ENCODE measurements at places on chromosomes 12 and 14. TPM values are rescaled to one million over a fixed set of nuclear protein-coding genes. Genes with fewer than 3 reads are reported as not detected.

- H3K36me3 ChIP-seq: no peaks in the 10 kb centered on the region
- H3K27me3 ChIP-seq: no peaks in the 10 kb centered on the region
- H3K27ac ChIP-seq: no peak overlapping the region
- no peaks in the 10 kb centered on the region for H3K4me1 ChIP-seq
- DNase-seq: no peak
Observed at GRCh38 chr12:47931187-47931586, 26.4 kb upstream of the VDR start.

GRCh38 chr12:124386661-124387527 is 92.0 kb downstream of the RFLNA start:
- H3K4me1 ChIP-seq: peaks cover 33% of the 10 kb centered on the region
- H3K4me3 ChIP-seq: peak overlapping the region; percentile 42
- H3K27me3 ChIP-seq: no peaks in the 10 kb centered on the region
- peak; percentile 37 for DNase-seq
- H3K36me3 ChIP-seq: no peaks in the 10 kb centered on the region

ACACB gene
- 22.0 TPM for total RNA-seq

- peak within 1 kb of the TSS; percentile 88 for H3K4me3 ChIP-seq
- no peaks in the 10 kb centered on the region for H3K27me3 ChIP-seq
- H3K27ac ChIP-seq: peak within 1 kb of the TSS; percentile 98
- no peaks in the 10 kb centered on the region for H3K4me1 ChIP-seq
- no peaks in the 10 kb centered on the region for H3K36me3 ChIP-seq
- no peak for DNase-seq
Observed at GRCh38 chr14:26597589-26598080, at the start of gene NOVA1. Gene NOVA1, minus strand, starts transcription at chr14:26598033. Its CDS starts 597 bp downstream, at chr14:26597436.

GRCh38 chr14:86858031-86858430 is 1135.0 kb downstream of the GALC start:
- no peak for DNase-seq
- H3K36me3 ChIP-seq: no peaks in the 10 kb centered on the region
- H3K4me1 ChIP-seq: no peaks in the 10 kb centered on the region

DNA sequence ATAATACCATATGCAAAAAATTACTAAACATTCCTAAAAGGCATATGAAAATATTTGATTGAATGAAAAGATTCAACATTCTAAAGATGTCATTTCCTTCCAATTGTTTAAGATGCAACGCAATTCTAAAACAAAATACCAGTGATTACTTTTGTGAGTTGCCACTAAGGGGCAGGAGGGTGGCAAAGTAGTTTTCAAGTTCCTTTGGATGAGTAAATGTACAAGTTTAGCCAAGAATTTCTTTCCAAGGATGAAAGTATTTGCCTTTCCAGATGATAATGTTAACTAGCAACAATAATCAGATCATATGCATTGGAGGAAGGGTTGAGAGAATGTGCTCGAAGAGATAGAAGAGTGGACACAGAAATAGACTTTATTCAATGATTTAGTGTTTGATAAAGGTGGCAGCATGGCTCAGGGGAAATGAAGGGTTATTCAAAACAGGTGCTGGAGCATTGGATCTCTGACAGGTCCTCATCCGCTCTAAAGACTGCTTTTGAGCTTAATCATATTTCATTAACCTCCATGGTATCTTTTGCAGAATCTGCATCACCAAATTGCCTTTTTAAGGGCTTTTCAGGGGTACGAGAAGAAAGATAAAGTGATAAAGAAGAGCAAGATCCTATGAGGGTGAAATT is 678.5 kb upstream of the TBX3 start:
- DNase-seq: no peak
- H3K4me3 ChIP-seq: no peak overlapping the region
- no peaks in the 10 kb centered on the region for H3K27me3 ChIP-seq
- H3K27ac ChIP-seq: no peak overlapping the region
- no peaks in the 10 kb centered on the region for H3K4me1 ChIP-seq

IL23A gene
- total RNA-seq: 0.97 TPM

DNA sequence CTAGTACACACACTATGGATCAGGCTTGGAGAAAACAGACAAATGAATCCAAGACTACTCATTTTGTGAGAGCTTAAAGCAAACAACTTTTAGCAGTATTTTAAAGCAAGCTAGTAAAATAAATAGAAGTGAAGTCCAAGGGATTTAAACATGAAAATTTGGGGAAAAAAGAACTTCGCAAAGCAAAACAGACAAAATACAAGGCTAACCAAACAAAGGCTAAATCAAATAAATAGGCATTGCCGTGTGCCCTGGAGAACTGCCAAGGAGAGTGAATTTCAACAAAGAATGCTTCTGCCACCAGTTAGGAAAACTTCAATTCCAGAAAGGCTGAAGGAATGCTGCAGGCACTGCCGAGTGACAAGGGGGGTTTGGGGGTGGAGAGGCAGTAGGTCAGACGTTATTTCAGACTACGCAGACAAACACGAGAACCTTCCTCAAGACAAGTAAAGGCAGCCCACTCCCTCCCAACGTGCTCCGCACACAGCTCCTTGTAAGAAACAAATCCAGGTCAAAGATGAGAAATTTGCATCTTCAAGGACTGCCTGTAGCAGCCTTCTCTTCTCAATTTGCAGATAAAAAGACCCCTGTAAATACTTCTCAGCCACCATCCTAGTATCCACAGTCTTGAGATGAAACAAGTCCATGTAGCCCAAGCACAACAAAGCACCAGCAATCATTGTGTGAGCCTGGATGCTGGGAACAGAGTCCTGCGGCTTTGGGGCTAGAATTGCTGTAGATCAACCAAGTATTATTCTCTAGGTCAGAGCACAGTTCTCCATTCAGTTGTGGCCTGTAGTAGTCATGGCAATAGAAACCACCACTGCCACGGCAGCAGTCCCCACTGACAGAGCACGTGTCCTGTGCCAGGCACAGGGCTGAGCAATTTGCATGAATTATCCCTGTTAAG is 43.3 kb downstream of the EFCAB11 start:
- H3K27me3 ChIP-seq: no peaks in the 10 kb centered on the region
- no peaks in the 10 kb centered on the region for H3K4me1 ChIP-seq
- no peak overlapping the region for H3K4me3 ChIP-seq
- no peak for DNase-seq
- no peaks in the 10 kb centered on the region for H3K36me3 ChIP-seq

- H3K4me3 ChIP-seq: no peak overlapping the region
- DNase-seq: no peak
- no peaks in the 10 kb centered on the region for H3K4me1 ChIP-seq
- no peaks in the 10 kb centered on the region for H3K36me3 ChIP-seq
- H3K27ac ChIP-seq: no peak overlapping the region
Observed at GRCh38 chr12:130858084-130858483, 13.8 kb upstream of the RAN start.

GXYLT1 gene
- 11.3 TPM for total RNA-seq

- no peak overlapping the region for H3K4me3 ChIP-seq
- H3K27ac ChIP-seq: no peak overlapping the region
- no peaks in the 10 kb centered on the region for H3K27me3 ChIP-seq
- H3K36me3 ChIP-seq: no peaks in the 10 kb centered on the region
- H3K4me1 ChIP-seq: no peaks in the 10 kb centered on the region
Observed at GRCh38 chr14:80379035-80379434, 167.7 kb upstream of the DIO2 start.

DNA sequence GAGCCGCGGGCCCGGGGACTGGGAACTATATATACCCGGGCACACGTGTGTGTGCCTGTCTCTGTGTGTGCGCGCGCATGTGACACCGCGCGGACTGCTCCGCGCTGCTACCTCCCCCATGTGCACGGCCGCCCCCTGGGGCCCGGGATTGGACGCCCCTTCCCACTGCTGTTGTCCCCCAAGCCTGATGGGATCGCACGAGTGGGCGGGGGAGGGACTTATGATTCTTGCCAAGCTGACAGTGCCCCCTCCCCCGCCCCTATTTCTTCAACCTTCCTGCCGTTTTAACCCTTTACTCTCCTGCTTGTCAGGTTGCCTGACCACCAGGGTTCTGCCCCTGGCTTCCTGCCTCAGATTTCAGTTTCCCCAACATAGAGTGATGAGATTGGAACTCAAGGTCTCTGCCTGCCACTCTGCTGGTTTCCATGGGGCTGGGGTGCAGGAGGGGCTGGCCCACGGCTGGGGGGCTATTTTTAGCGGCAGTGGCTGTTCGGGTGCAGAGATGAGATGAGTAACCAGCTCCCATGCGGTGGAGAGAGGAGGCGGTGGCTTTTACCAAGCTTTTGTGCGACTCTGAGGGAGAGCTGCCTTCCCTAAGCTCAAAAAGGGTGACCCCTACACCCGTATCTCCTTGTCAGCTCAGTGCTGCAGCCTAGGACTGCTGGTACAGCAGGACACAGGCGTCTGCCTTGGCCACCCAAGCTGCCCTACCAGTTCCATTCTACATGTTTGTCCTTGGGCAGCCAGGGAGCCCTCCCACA is at the start of gene DDN:
Gene DDN (minus strand): TSS at position 5 of the 761 bp plus-strand sequence. CDS start 88 bp downstream, outside the sequence.
- H3K4me1 ChIP-seq: peaks cover 31% of the 10 kb centered on the region
- H3K36me3 ChIP-seq: no peaks in the 10 kb centered on the region
- peaks cover 31% of the 10 kb centered on the region for H3K27me3 ChIP-seq
- H3K27ac ChIP-seq: no peak within 1 kb of the TSS
- H3K4me3 ChIP-seq: no peak within 1 kb of the TSS
- DNase-seq: no peak

DNA sequence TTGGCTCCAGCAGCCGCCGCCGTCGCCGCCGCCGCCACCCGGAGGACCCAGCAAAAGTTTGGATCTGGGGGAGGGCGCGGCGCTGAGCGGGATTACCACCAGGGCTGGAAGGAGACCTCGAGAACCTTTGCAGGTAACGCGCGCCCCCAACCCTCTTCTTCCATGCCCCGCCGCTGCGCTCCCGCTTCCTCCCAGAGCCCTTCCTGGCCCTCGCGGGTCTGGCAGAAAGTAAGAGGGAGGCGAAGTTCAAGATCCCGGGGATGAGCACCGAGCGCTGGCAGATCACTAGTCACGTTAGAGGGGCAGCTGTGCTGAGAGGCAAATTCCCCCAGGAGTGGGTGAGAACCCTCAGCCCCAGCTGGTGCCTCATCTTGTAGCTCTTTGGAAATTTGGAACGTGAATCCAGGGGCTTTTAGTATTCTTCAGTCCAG is 3.9 kb downstream of the FLRT2 start:
- H3K4me1 ChIP-seq: no peaks in the 10 kb centered on the region
- peak overlapping the region; percentile 83 for H3K4me3 ChIP-seq
- H3K27ac ChIP-seq: peak overlapping the region; percentile 71
- H3K36me3 ChIP-seq: no peaks in the 10 kb centered on the region

GPR68 gene
- total RNA-seq: 0.98 TPM

DNA sequence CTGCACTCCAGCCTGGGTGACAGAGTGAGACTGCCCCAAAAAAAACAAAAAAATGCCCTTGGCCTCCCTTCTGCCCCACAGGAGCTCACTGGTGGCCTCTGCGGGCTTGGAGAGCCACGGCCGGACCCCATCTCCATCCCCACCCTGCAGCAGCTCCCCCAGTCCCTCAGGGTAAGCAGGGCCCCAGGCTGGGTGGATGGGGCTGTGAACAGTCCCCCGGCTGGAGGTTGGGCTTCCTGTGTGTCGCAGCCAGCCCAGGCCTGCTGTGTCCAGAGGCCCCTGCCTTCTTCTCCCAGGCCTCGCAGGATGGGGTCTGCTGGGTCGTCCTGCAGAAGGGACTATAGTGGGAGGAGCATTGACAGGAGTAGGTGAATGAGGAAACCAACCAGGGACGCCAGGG is 15.4 kb upstream of the PUS1 start:
- H3K4me3 ChIP-seq: no peak overlapping the region
- no peak for DNase-seq
- no peaks in the 10 kb centered on the region for H3K4me1 ChIP-seq
- no peak overlapping the region for H3K27ac ChIP-seq
- no peaks in the 10 kb centered on the region for H3K36me3 ChIP-seq

KRT80 gene
- total RNA-seq: 1.1 TPM

DNA sequence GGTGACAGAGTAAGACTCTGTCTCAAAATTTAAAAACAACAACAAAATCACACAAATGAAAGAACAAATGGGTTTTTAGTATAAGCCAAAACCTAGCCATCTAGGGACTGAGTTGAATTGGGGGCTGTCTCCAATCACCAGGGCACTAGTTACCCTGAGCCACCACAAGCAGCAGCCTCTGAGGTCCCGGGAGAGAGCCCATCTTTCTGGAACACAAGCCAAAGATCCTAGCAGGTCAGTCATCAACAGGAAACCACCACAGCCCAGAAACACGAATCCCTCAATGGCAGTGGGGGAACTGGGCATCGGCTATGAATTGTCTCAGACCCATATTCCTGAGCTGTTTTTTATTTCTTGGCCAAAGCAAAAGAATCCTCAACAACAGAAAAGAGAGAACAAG is 75.3 kb downstream of the KDM2B start:
- H3K27me3 ChIP-seq: no peaks in the 10 kb centered on the region
- no peak overlapping the region for H3K27ac ChIP-seq
- DNase-seq: no peak
- H3K4me1 ChIP-seq: peaks cover 1% of the 10 kb centered on the region

DNA sequence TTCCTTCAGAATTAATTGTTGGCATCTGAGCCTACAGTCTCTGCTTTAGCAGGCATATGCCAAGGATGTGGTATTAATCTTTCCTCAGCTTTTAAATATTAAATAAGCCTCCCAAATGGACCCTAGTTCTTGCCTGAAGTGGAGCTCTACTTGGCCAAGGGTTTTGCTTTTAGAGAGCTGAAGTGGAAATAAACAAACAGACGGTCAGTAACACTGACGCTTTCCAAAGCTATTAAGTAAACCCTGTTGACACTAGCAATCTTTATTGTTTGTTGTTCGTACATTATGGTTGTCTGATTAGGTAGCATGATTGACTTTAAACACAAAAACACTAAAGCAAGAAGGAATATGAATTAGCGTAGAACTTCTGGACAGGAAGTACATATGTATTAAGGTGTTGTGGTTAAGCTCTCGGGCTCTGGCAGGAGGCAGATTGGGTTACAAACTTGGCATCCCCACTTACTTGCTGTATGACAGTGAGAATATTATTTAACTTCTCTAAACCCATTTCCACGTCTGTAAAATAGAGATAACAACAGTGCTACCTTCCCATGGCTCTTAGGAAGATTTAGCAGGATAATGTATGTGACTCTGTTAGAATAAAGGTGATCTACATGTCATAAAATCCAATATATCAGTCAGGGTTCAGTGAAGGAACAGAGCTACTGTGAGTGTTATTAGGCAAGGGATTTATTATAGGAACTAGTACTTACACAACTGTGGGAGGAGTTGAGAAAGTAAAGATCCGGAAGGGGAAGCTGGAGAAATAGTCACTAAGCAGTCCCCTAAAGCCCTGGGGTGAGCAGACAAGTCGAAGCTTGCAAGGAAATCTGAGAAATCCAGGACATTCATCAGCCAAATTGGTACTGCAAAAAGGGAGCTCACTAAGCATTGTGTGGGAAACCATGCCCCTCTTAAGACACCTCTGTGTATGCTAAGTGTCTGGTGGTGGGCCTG is 92.2 kb upstream of the ATF7IP start:
- no peaks in the 10 kb centered on the region for H3K4me1 ChIP-seq
- no peak overlapping the region for H3K4me3 ChIP-seq
- DNase-seq: no peak
- no peaks in the 10 kb centered on the region for H3K36me3 ChIP-seq
- H3K27me3 ChIP-seq: no peaks in the 10 kb centered on the region
- no peak overlapping the region for H3K27ac ChIP-seq

DNA sequence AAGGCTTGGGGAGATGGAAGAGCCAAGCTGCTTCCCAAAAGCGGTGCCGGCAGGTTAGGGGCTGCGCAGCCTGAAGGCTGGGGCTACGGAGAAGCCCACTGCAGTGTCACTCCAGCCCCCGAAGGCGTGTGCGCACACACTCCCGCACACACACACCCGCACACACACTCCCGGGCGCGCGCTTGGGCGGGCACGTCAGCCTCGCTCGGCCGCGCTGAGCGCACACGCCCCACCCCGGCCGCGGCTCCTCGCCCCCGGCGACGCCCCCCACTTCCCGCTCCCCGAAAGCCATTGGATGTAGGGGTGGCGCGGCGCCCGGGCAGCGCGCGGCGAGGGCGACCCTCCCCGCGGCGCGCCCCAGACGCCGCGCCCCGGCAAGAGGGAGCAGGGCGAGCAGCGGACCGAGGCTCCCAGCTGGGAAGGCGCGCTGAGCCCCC is at the start of gene KCNK10:
Gene KCNK10 (minus strand): TSS at position 184 of the 437 bp plus-strand sequence. CDS start 471 bp downstream, outside the sequence.
- DNase-seq: no peak
- no peak within 1 kb of the TSS for H3K27ac ChIP-seq
- no peaks in the 10 kb centered on the region for H3K36me3 ChIP-seq
- no peak within 1 kb of the TSS for H3K4me3 ChIP-seq

Data from uterus (tissue), 4 donors.